GM12891 (cell line): ENCODE measurements at places on chromosomes 12 and 14.

- no peak for DNase-seq
Observed at GRCh38 chr12:63898764-63899337, 54.4 kb downstream of the SRGAP1 start.

- no peak for DNase-seq
Observed at GRCh38 chr12:42130672-42131402, 13.8 kb downstream of the GXYLT1 start.

DNA sequence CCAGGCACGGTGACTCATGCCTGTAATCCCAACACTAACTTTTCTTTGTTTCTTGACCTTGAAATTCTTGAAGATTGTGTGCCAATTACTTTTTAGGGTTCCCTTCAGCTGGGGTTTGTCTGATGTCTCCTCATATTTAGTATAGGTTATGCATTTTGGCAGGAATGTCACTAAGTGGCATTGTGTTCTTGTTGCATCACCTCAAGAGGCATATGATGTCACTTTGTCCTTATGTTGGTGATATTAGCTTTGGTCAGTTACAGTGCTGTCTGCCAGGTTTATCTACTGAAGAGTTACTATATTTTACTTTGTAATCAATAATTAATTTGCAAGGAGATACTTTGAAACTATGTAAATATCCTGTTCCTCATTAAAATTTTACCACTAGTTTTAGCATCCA, 61.0 kb upstream of the BTG1 start:
- DNase-seq, result no peak

- no peak for DNase-seq
Observed at GRCh38 chr12:42402821-42403411, 76.9 kb downstream of the PPHLN1 start.

- DNase-seq, result no peak
Observed at GRCh38 chr14:69263771-69264170, 3.8 kb downstream of the GALNT16 start.

DNA sequence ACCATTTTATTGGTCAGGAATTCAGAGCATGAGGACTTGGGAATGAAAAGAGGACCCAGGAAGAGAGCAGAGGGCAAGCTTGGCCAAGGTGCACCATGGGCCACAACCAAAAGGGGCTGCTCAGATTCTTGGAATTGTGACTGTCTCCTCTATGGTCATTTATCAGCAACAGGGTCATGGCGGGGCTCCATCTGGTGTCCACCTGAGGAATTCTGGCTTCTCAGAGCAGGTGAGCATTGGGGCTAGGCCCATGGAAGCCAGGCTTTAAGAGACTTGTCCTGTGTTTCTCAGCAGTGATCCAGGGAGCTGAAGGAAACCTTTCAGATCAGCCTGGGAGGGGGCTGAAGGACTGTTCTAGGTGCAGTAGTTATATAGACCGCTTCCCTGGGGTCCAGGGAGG, 2.6 kb upstream of the RIN3 start:
- no peak for DNase-seq

DNA sequence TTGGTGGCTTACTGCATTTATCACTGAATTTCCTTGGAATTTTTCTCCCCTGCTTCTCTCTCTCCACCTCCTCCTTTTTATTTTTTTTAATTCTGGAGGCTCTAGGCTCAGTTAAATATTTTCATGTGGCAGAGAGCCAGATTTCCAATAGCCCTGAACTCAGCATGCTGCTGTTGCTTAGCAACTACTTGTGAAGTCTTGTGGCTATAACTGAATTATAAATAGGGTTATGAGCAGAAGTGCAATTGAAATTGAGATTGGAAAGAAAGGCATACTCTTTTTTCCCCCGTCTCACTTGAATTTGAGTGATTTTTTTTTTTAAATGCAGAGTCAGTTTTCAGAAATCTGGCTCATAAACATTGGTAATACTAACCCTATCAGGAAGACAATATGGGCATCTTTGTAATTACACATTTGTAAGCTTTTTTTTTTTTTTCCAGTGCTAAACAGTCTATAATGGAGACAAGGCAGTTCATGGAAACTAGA, 38.3 kb downstream of the ATF7IP start:
- no peak for DNase-seq

DNA sequence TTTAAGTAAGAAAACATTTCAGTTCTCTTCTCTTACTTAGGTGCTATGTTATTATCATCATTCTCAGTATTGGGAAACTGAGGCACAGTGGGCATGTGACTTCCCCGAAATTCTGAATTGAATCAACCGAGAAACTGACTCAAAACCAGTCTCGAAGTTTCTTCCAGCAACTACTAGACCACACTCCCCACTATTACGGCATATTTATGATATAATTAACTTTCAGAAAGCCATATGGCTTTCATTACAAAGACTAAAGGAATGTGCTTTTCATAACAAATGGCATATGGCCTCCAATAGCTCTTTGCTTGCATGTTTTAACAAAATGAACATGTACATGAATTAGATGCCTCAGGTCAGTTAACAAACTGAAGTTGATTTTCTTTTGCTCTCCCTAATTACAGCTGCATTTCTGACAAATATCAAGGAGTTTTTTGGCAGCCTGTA, 182.9 kb upstream of the SLC38A2 start:
- no peak for DNase-seq

DNA sequence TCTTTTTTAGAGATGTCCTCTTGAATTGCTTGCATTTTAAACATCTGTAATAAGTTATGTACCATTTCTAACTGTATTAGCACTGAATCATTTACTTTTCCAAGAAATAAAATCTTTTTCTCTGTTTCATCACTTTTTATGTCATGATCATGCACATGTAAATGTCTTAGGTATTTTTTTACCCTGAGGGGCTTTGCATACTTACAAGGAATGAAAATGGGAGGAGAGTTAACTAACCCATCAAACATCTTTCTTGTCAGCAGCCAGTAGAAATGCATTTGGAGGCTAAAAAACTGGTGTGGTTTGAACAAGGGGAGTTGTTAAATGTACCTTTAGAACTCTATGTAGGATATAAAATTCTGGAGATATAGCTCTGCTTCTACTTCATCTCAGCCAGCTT, 1080.3 kb downstream of the GALC start:
- no peak for DNase-seq

- no peak for DNase-seq
Observed at GRCh38 chr12:48696626-48697025, 14.6 kb upstream of the KANSL2 start.

- no peak for DNase-seq
Observed at GRCh38 chr14:98234208-98234607, 1037.8 kb downstream of the BCL11B start.
